ENCODE measurements at places on chromosomes 1 and 21. TPM values are rescaled to one million over a fixed set of nuclear protein-coding genes. Genes with fewer than 3 reads are reported as not detected.
A peak's percentile ranks its signal among the peaks of the same experiment; 100 is the strongest.

DNA sequence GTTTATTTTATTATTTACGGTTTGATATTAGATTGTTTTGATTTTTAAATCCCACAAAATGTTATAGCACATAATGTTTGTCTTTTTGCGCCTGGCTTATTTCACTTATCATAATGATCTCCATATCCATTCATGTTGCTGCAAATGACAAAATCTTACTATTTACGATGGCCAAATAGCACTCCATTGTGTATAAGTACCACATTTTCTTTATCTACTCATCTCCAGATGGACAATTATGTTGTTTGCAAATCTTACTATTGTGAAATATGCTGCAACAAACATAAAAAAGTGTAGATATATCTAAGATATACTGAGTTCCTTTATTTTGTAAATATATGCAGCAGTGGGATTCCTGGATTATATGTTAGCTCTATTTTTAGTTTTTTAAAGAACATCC, 1568.3 kb downstream of the AMY1C start:
- no peak for DNase-seq

DNA sequence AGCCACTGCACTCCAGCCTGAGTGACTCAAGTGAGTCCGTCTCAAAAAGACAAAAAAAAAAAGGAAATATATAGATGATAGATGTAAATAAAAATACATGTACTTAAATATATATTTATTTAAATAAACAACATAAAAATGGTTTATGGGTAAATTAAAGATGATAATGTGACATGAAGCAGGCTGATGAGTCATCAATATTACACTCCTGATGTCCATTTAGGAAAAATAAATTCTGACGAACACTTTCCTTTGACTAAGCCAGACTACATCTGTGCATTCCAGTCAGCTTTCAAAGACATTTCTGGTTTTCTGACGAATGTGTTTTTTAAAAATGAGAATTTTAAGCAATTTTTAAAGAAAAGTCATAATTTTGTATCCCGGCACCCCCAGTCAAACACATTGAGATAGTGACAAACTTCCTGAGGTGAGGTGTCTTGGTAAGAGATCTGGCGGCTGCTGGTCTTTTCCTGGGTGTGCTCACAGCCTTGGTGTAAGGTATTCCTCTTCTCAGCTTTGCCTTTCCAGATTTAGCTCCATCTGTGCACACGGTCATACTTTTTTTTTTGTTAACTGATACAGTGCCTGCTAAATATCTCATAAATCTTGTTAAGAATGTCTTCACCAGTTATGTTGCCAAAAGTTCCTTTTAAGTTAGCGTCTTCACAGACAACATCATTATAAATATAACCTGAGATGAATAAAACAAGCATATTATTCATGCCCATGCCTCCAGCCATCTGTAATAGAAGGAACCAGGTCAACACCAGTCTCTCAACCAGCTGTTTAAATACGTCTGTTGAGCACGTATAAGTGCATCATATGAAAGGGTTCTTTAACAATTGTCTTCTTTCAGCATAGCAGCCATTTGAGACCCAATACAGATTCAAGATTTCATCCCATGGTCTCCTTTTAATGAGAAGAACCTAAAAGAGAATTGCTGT, 214.5 kb upstream of the PLD5 start:
- no peak for DNase-seq

Gene ZNF436
- total RNA-seq: 111 TPM

Gene S100A3
- not detected for total RNA-seq

DNA sequence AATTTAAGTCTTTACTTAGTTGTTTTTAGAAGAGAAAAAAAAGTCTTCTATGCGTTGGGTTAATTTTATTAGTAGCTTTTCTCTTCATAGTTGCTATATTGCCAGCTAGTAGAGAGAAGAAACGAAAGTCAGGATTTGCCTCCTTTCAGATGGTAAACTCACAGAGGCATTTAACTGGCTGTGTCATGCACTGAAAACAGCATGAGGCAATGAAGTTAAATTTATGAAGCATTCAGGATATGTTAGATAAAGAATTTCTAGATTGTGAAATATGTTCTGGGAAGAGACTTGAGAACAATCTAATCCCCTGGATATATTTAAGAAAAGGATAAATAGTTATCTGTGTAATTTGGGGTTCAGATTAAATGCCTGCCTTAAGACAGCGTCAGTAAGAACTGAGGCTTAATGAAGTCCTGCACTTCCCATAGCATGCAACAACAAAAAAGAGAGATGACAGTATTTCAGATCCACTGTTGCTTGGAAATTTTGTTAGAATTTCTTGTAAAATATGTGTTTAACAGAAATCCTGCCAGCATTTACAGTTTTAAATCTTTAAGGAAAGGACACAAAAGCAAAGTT, 1.7 kb downstream of the ANGPTL1 start:
- DNase-seq: no peak

- no peak for DNase-seq
These were observed 71.0 kb downstream of the ACTL8 start for GRCh38 chr1:17826165-17826488.

Gene PLXNA2
- 37.9 TPM for total RNA-seq

- no peak for DNase-seq
These were observed 168.7 kb downstream of the CAMTA1 start for GRCh38 chr1:6953907-6954364.

Gene IL19
- not detected for total RNA-seq

DNA sequence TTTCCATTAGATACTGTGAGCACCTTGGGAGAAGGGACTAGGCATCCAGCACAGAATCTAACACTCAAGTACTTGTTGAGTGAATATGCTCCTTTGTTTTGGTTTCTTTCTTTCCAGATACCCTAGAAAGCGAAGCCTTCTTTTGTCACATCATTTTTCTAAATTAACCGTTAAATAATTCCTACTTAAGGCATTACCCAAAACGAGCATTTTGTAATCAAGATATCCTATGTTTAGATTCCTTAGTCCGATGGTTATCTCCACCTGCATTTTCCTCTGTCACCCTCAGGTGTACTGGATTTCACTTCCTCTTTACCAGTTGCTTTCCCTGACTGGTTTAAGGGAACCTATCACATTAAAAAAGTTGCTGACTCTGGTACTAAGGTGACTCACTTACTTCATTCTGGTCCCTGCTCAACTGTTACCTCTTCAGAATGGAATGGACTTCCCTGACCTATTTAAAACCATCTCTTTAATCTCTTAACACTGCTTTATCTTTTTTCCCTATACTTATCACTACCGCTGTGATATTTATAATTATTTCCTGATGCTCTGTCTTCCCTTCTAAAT, 3.2 kb downstream of the B3GALNT2 start:
- no peak for DNase-seq

- DNase-seq: no peak
These were observed 5.9 kb downstream of the TMEM201 start for GRCh38 chr1:9594471-9595155.

DNA sequence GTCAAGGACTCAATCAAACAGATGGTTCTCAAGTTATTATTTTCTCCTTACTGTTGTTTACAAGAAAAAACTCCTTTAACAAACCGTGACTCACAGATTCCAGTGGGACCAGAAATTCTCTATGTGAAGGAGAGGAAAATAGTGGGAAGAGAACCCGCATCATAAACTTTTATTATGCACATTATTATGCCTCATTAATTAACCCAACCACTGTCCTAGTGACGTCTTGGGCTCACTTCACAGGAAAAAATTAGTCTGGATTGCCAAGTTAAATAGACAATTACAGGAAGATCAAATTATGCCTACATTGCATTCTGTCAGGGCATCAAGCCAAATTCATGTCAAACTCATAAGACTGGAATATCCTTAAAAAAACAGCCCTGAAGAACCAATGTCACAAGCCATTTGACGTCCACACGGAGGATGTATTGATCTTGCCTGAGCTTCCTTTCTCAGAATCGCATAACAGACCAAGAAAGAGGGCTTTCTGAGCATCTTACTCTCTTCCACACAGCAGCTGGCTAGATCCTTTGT, 347.8 kb downstream of the DUSP10 start:
- no peak for DNase-seq

- DNase-seq: no peak
These were observed 36.6 kb upstream of the TMEM52 start for GRCh38 chr1:1955621-1956094.

- DNase-seq: no peak
These were observed 124.0 kb downstream of the SYT2 start for GRCh38 chr1:202586018-202586821.

GRCh38 chr1:54861070-54861761, 25.8 kb downstream of the DHCR24 start:
- no peak for DNase-seq

- peak; percentile 52 for DNase-seq
These were observed at the start of gene SHISAL2A for GRCh38 chr1:52632732-52633290. Gene SHISAL2A (plus strand): TSS chr1:52633168. CDS start chr1:52633494, 326 bp downstream.

- DNase-seq: no peak
These were observed 13.3 kb upstream of the BECN2 start for GRCh38 chr1:241944300-241944699.

DNA sequence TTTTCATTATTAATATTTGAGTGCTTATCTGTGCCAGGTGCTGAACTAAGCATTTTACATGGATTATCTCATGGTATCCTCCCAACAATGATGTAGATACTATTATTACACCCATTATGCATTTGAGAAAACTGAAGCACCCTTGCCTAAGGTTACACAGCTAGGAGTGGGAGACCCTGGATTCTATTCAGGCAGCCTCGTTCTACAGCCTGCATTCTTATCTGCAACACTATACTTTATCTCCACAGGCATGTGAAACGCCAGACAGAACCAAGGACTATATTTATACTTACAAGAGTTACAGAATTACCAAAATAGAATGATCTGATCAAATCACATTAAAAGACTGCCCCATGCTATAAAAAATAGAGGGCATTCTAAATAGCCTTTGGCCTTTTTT, 22.4 kb downstream of the LPAR3 start:
- DNase-seq: no peak

Gene TACSTD2
- total RNA-seq: under 0.01 TPM

GRCh38 chr1:212928323-212929291, 21.7 kb upstream of the VASH2 start:
- no peak for DNase-seq

All from frontal cortex (tissue), 4 donors.